Stimulated activated CD8-positive, alpha-beta memory T cell treated with anti-CD3 and anti-CD28 coated beads, Interleukin-15, amount 100 ng/mL, for 1 hour (primary cell): ENCODE measurements at places on chromosomes 3 and 15.

- no peak for DNase-seq
Measured at GRCh38 chr3:171255236-171255806, 204.9 kb downstream of the TNIK start.

- DNase-seq, result no peak
Measured at GRCh38 chr15:68325726-68326125, 48.2 kb downstream of the FEM1B start.

DNA sequence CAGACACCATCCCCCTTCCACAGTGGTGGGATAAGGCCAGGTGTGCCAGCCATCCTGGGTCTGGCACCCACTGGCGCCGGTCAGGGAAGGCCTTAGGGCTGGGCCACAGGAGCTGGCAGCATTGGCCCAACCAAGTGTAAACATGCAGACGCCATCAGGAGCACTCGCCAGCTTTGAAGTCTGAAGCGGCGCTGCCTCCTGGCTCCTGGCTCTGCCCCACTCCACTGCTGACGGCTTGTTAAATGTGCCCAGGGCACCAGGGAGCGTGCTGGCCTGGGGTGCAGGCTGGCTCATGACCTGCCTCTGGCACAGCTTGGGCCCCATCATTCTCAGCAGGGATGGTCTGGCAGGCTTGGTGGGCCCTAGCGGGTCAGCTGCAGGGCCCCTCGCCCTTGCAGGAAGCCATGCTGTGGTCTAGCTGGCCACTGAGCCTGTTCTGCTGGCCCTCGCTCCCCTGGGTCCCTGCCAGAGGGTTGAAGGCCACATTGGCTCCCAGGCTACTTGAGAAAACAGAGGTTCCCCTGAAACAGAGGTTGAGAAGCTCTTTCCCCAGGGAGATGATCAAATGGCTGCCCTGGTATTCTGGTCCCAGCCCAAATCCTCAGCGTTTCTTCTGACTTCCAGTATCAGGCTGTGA, 116.6 kb downstream of the DNAJB8 start:
- DNase-seq, result no peak

- DNase-seq, result peak; percentile 14
Measured at GRCh38 chr3:125374501-125374995, 577 bp downstream of the ZNF148 start.

DNA sequence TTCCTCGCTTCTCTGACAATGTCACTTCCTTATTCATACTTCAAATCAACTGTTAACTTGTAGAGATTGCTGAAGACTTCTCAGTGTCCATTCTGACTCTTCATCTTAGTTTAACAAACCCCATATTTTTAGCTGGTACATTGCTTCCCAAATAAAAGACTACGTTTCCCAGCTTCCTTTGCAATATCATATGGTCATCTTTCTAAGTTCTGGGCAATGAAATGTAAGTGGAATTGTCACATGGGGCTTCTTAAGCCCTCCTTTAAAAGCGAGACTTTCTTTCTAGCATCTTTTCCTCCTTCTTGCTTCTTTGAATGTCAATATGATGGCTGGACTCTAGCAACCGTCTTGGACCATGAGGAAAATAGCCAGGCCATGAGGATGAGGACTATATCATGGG, 239.0 kb downstream of the ZNF621 start:
- no peak for DNase-seq

DNA sequence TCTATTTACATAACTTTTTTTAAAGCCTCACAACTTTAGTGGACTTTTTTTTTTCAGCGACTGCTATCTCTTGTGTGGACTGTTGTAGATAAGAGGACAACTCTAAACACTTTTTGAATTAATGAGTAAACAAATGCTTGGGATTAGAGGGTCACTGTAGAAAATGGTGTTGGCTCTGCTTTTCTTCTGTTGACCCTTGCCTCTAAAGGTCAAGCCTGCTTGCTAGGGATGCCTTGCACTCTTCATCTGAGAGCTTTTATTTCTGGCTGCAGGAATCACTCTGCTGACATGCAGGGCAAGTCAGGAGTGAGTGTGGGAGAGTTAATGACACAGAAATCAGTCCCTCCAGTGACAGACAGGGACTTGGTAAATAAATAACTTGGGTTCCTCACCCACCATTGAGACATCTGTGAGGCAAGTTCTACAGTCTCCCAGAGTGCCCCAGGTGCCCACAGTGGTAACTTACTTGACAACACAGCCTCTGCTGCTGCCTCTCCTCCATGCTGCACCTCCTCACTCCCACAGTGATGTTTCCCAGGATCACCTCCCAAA, 390.1 kb downstream of the IL20RB start:
- no peak for DNase-seq

DNA sequence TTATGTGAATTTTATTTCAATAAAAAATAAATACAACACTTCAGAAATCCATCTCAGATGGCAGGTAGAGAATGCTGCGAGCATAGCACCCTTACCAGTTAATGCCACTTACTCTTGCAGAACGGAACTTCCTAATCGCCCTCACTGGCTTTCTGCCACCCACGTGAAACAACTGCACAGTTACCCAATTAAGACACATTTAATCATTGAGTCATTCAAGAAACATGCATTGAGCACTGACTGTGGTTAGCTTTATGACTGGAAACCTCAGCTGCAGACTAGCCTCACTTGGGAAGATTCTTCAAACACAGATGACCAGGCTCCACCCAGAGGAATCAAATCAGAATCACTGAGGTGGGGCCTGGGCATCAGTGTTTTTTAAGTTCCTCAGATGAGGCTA, 5.6 kb upstream of the MFGE8 start:
- DNase-seq, result no peak

- no peak for DNase-seq
Measured at GRCh38 chr3:78580681-78581080, 1187.1 kb downstream of the ROBO1 start.

- no peak for DNase-seq
Measured at GRCh38 chr15:40927495-40927872, 1.7 kb upstream of the DLL4 start.

DNA sequence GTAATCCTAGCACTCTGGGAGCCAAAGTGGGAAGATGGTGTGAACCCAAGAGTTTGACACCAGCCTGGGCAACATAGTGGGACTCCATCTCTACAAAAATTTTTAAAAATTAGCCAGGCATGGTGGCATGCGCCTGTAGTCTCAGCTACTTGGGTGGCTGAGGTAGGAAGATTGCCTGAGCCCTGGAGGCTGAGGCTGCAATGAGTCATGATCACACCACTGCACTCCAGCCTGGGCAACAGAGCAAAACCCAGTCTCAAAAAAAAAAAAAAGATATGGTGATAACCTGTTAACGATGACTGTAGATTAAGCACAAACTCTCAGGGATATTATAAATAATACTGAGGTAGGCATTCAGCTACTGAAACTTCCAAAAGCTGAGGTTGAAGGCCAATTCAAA, 107.5 kb downstream of the SLC49A4 start:
- DNase-seq, result no peak

DNA sequence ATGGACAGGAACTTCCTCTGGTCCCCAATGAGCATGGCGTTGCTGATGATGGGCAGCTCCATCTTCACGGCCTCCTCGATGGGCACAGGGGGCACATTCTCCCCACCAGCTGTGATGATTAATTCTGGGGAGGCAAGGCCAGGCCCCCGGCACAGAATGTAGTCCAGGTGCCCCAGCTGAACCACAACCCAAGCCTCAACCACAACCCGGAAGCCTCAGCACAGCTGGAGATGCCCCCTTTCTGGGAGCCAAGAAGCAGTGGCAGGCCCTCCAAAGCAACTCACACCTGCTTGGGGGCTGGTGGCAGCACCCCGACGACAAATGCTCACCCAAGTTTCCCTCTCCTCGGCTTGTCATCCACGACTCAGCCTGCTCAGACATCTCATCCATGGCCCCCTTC, 25.2 kb downstream of the IDH3A start:
- no peak for DNase-seq

GRCh38 chr15:71187078-71187477, 71.8 kb downstream of the THSD4 start:
- DNase-seq, result no peak

DNA sequence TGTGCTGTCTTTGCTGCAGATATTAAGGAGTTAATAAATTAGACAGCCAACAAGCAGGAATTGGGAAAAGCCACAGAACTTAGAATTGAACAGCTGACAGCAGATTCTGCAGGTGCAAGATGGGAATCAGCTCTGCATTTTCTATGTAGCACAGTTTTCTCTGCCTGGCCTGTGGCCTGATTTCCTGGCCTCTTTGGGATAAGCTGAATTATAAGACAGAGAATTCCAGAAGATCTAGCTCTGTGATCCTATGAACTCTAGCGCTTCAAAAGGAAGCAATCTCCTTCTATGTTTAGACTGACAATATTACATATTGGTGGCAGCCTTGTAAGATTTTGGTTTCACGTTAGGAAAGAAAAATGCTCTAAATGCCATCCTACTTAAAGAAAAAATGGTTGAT, 24.0 kb upstream of the SOX2 start:
- no peak for DNase-seq

DNA sequence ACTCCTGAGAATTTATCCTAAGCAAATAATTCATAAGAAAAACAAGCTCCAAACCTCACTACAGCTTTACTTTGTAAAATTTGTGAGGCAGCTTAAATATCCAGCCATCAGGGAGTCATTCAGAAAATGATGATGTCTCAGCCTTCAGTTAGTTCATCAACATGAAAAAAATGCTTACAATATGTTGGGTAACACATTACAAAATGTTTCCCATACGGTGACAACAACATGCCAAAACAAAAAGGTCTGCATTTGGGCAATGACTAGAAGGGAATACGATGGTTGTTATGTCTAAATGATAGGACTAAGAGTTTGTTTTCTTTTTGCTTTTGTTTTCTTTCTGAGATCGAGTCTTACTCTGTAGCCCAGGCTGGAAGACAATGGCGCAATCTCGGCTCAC, 47.0 kb upstream of the CFAP161 start:
- no peak for DNase-seq

DNA sequence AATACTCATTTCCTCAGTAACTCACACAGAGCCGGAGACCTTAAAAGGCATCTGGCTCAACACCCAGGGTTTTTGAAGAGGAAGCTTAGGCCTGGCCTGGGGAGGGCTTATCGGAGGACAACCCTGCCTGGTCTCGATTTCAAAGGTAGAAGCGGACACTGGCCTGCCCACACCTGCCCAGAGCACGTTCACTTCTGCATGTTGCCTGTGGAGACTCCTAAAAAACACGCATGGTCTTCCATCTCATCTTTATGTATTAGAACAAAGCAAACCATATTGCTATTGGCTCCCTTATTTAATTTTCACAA, 55.5 kb upstream of the FURIN start:
- DNase-seq, result no peak

- no peak for DNase-seq
Measured at GRCh38 chr15:58060575-58060974, 4.9 kb downstream of the ALDH1A2 start.

DNA sequence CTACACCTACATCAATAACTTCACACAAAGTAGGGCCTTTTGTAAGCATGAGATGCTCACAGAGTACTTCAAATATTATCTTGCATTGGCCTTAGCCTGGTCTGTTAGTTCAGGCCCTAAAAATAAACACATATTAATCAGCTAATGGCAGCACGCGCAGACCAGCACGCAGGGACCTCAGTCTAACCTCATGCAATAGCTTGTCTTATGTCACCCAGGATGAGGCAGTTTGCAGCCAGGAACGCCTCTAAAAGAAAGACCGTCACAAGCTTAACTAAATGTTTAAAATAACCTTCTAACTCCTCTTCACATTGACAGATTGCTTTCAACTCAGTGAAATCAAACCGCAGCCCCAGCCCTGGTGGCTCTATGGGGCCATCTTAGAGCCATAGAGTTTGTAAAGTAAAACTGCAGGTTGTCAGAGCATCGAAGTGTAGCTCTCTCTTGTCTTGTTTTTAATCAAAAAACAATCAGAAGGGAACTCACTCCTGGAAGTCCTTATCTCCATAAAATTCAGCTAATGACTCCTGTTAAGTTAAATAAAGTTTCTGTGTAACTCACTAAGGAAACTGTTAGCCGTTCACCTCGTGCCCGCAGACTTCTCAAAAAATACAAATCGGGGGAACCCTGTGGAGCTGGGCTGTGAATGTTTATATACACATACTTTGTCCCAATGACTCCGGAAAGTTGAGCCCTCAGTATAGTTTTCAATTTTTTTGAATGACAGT, 212.6 kb downstream of the CDIN1 start:
- DNase-seq, result no peak

DNA sequence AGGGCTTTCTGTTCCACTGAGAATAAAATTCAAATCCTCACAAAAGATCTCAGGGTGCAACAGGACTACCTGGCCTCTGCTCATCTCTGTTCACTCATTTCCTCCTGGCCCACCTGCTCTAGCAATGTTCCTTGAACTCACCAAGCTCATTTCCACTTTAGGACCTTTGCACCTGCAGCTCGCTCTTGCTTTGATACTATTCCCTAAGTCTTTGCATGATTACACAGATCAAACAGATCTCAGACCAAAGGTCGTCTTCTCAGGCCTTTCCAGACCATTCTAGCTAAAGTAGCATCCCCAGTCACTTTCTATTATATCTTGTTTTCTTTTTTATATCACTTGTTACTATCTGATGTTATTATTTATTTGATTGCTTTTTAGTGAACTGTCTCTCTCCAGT, 54.7 kb downstream of the B3GNT5 start:
- no peak for DNase-seq

DNA sequence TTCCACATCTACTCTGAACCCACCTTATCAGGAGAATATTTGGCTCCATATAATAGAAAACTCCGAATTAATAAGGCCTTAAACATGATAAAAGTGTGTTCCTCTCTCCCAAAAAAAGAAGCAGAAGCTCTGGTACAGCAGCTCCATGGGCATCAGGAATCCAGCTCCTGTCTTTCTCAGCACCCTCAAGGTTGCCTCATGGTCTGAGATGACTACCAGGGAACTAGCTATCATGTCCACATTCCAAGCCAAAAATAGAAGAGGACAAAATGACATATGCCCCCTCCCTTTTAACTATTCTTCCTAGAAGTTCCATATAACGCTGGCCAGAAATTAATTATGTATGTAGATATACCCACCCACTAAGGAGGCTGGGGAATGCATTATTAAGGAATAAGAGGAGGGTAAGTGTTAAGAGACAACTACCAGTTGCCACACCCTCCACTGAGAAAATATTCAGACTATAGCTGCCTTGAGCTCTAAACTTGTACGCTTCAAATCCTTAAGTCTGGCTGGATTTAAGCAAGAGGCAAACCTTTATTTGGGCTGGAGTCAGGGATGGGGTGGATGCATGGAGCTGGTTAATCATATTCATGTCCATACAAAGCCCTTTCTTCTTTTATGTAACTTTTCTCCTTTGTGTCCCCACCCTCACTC, 35.8 kb upstream of the CTDSPL start:
- no peak for DNase-seq

DNA sequence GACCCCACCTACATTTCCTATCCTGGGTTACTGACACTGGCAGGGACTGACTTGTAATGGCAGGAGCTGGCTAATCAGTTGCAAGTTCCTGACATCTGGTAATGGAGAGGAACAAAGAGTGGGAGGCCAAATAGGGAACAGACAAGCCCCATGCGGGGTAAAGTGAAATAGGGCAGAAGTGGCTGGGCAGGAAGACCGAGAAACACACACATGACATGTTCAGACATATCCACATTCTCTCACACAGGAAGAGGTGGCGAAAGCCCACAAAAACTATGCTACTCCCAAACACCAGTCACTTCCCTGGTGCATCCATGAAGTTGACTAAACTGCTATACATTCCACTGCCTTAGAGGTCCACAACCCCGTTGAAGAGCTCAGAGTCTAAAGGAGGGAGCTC, 394.1 kb upstream of the TBL1XR1 start:
- DNase-seq, result no peak
